ENCODE measurements at places on chromosomes 6 and 20. TPM values are rescaled to one million over a fixed set of nuclear protein-coding genes. Genes with fewer than 3 reads are reported as not detected.

MOXD1 gene
- 38.4 TPM for total RNA-seq

EDN1 gene
- total RNA-seq, result 2.6 TPM

LAMA5 gene
- 40.0 TPM for total RNA-seq

SLCO4A1 gene
- 0.24 TPM for total RNA-seq

ZSCAN23 gene
- total RNA-seq, result 1.5 TPM

SLC17A2 gene
- not detected for total RNA-seq

TSBP1 gene
- not detected for total RNA-seq

CCN6 gene
- total RNA-seq, result not detected

PCK1 gene
- total RNA-seq, result 0.15 TPM

SCRT2 gene
- not detected for total RNA-seq

FAM83B gene
- total RNA-seq, result not detected

HLA-DQA1 gene
- not detected for total RNA-seq

FABP7 gene
- total RNA-seq, result not detected

VSX1 gene
- total RNA-seq, result not detected

GSTA3 gene
- total RNA-seq, result not detected

FAM217A gene
- not detected for total RNA-seq

APOM gene
- 2.0 TPM for total RNA-seq

LCA5 gene
- 4.7 TPM for total RNA-seq

PEX3 gene
- total RNA-seq, result 14.0 TPM

GJA10 gene
- not detected for total RNA-seq

MCCD1 gene
- total RNA-seq, result not detected

AKIRIN2 gene
- 23.8 TPM for total RNA-seq

PHF1 gene
- 32.6 TPM for total RNA-seq

MCM9 gene
- total RNA-seq, result 6.7 TPM

KIAA0408 gene
- total RNA-seq, result 4.6 TPM

Data from cardiac ventricle fibroblast (primary cell).